ENCODE measurements at places on chromosomes 16 and 17. TPM values are rescaled to one million over a fixed set of nuclear protein-coding genes. Genes with fewer than 3 reads are reported as not detected.

DNA sequence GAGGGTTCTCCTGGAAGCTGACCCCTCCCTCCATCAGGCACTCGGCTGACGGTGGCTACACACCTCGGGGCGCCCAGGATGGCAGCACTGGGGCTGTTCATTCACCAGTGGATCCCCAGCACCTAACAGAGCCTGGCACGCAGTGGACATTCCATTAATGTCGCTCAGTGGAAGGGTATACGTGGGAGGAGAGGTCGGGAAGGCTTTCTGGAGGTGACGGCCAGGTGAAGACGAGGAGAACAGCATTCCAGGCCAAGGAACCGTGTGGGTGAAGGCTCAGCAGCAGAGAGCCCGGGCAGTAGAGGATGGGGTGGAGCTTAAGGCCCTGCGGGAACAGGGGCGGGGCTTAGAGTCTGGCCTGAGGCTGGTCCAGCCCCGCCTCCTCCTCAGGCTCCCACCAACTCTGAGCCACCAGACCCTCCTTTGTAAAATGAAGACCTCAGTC is 2.5 kb upstream of the HS3ST6 start:
- no peak for DNase-seq

- no peak for DNase-seq
These were observed 15.7 kb downstream of the DHX38 start for GRCh38 chr16:72109300-72109699.

- no peak for DNase-seq
These were observed 177.3 kb upstream of the RBL2 start for GRCh38 chr16:53257001-53257400.

DNA sequence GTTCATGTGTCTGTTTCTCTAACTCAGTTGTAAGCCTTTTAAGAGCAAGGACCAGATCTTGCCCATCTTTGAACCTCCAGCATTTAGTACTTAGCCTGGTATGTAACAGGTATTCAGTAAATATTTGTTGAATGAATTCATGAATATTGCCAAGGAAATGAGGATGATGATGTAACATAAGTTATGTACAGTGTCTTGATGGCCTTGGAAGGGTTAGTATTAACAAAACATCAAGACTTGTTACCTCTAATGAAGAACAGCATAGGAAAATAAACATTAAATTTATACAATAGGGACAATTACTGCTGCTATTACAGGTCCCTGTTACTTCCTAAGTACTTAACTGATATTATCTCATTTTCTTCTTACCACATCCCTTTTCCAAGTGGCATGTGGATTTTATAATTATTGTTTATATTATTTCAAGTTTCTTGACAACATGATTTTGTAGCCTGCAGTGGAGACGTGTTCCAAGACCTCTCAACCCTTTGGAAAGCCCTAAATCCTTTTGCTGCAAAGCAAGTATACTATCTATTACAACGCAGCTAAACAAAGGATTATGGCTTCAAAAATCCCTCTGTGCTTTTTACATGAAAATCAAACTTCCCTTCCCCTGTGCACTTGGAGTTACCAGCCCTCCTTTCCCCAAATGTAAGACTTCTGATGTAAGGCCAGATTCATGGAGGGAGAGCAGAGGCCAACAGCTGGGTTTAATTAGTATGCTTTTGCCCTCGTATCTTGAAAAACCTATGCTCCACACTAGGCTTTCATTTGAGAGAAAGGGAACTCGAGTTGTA is 77.4 kb upstream of the SMIM36 start:
- no peak for DNase-seq

DNA sequence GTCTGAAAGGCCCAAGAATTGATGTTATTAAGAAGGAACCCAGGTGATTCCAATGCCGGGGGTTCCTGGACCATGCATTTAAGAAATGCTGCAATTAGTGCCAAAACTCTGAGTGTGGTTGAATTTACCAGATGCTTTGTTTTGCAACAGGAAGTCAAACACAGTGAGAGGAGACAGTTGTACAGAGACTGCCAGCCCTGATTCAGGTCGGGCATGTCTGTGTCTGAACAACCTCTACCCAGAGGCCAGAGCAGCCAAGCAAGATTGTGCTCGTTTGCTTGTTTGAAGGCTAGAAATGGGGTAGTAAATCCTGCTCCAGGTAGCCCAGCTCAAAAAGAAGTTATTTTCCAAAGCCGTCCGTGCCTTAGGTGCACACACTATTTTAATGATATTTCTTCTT is 412.4 kb upstream of the ERCC4 start:
- DNase-seq = no peak

GRCh38 chr17:17820463-17821158 is 16.2 kb downstream of the SREBF1 start:
- DNase-seq = no peak

- no peak for DNase-seq
These were observed 261.8 kb upstream of the PSMD7 start for GRCh38 chr16:74034862-74035261.

- DNase-seq = no peak
These were observed 727 bp upstream of the MBTPS1 start for GRCh38 chr16:84117494-84117843.

DNA sequence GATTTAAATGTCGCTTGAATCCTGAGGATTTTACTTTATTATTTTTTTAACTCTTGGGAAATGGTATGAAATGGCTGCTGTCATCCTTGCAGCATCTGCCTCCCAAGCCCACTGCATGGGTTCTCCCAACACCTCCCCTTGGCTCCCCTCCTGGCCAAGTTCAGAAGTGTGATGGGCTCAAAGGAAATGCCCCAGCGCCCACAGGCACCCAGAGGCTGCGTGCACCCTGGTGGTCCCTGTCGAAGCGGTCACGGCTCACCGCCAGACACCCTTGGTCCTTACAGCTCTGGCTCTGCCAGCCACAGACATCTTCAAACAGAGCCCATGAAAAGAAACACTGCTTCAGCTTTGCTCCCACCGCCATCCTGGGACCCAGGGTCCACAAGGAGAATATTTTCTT is 334.7 kb downstream of the SOX9 start:
- no peak for DNase-seq

- no peak for DNase-seq
These were observed 1.5 kb downstream of the SLC13A5 start for GRCh38 chr17:6711681-6712057.

- no peak for DNase-seq
These were observed 76.6 kb downstream of the IRF8 start for GRCh38 chr16:85975451-85975981.

DNA sequence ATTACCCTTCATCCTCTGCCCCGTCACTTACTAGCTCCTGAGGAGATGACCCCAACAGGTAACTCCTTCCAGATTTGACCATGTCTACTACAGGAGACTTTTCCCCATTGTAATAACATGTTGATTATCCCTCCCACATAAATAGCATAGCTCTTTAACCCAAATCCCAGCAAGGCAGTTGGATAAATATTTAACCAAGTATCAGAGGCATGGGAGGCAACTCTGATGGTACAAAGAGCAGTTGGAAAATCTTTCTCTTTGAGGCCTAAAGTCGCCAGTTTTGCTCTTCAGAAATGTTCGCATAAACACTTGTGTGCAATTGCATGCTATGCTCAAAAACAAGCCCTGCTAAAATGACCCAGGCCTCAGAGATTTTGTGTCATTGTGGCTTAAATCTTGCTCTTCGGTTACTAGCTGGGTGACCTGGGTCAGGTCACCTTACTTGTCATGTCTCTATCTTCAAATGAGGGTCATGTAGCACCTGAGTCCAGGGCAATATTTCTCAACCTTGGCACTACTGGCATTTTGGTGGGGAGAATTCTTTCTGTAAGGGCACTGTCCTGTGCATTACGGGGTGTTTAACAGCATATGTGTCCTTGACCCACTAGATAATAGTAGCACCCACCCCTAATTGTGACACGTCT is 48.8 kb downstream of the HSD17B2 start:
- no peak for DNase-seq

- DNase-seq = peak; percentile 68
These were observed 6.1 kb upstream of the SERPINF2 start for GRCh38 chr17:1736348-1737281.

DNA sequence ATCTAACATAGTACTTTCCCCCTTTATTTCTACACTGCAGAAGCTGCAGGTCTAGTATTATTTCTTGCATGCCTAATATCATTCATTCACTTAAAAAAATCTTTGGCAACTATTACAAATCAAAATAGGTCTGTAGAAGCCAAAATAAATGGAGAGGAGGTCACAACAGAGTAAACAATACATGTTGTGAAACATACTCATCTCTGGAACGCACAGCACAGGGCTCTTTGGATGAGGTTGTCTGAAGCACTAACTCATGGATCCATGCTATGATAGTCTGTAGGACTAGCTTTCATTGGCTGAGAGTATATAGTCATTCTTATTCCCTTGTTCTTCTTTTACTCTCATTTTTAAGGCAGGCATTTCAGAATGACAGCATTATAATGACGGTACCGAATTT is 21.3 kb downstream of the MYO1D start:
- no peak for DNase-seq

GRCh38 chr17:80636361-80637018 is 91.9 kb downstream of the RPTOR start:
- peak; percentile 8 for DNase-seq

- no peak for DNase-seq
These were observed 142.4 kb upstream of the RBL2 start for GRCh38 chr16:53291757-53292392.

- DNase-seq = no peak
These were observed 26.8 kb downstream of the METTL16 start for GRCh38 chr17:2484876-2485275.

DNA sequence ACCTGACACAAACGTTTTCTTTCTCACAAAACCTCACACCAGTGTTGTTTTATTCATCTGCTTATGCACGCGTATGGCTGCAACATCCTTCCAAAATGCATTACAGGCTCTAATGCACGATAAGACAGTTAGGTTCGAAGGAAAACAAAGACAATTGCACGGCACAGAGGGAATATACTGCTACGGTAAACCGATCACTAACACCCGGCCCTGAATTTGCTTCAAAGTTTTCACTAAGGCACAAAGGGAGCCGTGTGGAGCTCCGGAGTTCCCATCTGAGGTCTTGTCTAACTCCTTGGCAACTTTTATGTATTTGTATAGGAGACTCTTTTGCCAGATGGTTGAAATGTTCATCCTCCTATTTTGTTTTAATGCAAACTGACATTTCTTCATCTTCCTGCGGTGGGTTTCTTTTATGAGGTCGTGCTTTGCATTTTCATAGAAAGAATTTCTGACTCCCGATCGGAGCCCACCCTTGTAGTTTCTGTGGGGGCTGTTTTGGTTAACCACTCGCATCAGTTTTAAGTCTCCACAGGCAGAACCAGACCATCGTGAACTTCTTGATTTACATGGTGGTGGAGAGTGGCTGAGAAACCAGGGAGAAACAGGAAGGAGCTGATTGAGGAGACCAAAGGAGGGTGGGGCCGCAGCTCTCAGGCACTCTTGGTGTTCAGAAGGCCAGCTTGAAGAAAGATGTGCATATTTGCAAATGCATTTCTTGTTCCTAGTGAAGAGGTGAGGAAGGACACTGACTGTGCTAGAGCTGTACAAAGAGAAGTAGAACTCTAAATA is 516.8 kb downstream of the MAF start:
- no peak for DNase-seq

- DNase-seq = no peak
These were observed 174.9 kb upstream of the WSCD1 start for GRCh38 chr17:5895276-5895675.

- DNase-seq = peak; percentile 50
These were observed 107.9 kb downstream of the SMG6 start for GRCh38 chr17:2195729-2196128.

- peak; percentile 70 for DNase-seq
These were observed 748 bp upstream of the CMTM3 start for GRCh38 chr16:66603537-66604375.

- DNase-seq = peak; percentile 33
These were observed 24.0 kb upstream of the SSTR5 start for GRCh38 chr16:1048442-1049112.

GRCh38 chr16:979859-980594 is 1.5 kb upstream of the SOX8 start:
- no peak for DNase-seq

DNA sequence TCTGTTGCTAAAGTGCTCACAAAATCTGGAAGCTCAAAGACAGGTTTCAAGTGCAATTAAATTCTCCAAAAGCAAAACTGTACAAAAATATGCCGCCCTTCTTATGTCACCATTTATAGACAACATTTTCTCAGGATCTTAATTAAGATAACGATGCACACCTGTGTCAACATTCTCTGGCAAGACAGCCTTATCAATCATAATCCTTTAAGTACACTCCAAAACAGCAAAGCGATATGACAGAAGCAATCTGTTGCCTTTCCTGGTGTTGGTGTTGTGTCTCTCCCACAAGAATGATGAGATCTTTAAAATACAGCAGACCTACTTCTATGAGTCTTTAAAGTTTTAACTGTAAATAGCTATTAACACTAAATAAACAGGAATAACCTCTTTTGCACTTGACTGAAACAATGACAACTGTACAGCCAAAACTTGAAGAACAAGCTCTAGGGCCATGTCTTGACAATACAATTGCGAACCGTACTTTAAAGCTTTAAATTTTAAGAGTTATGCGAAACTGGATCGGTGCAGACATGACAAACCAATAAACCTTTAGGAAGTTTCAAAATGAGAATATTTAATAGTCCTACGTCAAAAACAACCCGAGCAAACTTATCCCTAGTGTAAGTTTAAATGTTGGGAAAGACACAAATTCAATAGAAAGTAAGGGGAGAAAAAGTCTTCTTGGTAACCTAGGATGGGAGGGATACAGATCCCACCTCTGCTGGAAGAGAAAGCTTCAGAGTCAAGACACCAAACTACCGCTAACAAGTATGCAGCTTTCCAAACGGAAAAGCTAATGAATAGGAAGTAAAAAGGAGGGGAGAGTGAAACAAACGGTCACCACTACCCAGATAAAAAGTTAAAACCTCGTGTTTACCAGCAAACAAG is 3.3 kb upstream of the IRX5 start:
- DNase-seq = no peak

DNA sequence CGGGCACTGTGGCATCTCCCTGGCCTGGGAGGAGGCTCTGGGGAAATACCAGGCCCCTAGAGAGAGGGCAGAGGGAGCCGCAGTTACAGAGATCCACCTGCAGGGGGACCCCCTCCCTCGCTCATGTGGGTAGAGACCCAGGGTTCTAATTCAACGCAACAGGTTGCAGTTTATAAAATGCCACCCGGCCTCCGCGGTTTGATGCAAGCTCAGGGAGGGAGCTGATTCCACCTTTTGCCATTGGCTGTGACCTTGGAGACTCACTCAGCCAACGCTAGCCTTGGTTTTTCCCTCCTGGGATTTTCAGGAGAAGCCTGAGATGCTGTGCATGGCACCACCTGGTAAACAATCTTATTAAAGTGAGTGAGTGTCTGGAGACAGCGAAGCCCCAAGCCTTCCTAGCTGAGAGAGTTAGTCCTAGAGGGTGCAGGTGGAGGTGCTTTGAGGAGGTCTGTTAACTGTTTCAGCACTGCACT is 12.1 kb downstream of the TTLL6 start:
- DNase-seq = peak; percentile 68

The LGALS9C gene
- total RNA-seq = not detected

The CDH5 gene
- total RNA-seq = not detected

The NPIPB9 gene
- 1.6 TPM for total RNA-seq

The FMNL1 gene
- 219 TPM for total RNA-seq

The SLFN14 gene
- 0.14 TPM for total RNA-seq

The CTRB1 gene
- not detected for total RNA-seq

The OTOP2 gene
- total RNA-seq = not detected

The METTL23 gene
- total RNA-seq = 30.6 TPM

The SMARCD2 gene
- total RNA-seq = 91.6 TPM

The KRTAP17-1 gene
- not detected for total RNA-seq

The CCL7 gene
- not detected for total RNA-seq

The SLC5A11 gene
- not detected for total RNA-seq
